Activated CD8-positive, alpha-beta memory T cell treated with anti-CD3 and anti-CD28 coated beads for 4 hours (primary cell): ENCODE measurements at places on chromosomes 4 and X.

DNA sequence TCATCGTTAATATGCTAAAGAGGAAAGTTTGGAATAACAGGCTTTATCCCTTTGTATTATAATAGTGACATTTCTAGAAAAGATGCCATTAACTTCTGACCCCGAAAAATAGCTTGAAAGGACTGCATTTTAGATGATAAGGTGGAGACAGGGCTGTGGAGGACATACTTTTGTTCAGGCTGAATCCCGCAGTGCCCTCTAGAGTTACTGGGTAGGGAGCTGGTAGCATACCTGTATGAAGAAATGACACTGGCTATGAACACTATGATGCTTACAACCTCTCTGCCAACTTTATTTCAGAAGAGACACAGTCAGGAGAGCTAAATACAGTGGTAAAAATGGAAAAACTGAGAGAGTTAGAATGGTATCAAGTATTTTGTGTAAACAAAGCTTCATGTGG, 8.1 kb downstream of the IL1RAPL1 start:
- DNase-seq: no peak

GRCh38 chr4:5365071-5366008, 314.1 kb downstream of the STK32B start:
- no peak for DNase-seq

DNA sequence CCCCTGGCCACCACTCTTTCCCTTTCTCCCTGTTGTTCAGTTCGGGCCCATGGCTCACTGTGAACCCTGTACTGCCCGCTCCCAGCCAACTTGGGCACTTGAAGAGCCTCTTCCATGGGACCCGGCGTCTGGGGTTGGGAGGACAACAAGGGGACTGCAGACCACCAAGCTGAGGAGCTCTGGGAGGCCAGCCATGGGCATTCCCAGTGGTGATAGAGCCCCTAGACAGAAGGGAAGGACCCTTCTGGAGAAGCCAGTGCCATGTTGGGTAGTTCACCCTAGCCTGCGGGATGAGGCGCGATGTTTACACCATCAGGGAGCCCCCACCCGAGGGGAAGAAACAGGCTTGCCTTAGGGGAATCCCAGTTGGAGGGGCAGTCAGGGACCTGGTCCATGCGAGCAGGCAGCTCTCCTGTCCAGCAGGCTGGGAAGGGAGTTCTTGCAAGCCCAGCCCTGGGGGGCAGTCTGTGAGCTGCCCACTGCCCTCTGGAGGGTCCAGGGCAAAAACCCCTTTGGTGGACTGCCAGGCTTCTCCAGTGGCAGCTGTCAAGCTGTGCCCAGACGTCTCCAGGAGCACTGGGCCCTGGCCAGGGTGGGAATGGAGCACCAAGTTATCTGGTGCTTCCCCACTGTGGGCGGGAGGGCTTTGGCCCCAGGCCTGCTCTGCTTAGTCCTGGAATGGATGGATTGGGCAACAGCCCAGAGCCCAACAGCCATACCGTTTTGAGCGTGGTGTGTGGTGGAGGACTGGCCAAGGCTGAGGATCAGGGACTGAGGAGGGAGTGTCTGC, 23.7 kb upstream of the UBA1 start:
- DNase-seq: no peak

DNA sequence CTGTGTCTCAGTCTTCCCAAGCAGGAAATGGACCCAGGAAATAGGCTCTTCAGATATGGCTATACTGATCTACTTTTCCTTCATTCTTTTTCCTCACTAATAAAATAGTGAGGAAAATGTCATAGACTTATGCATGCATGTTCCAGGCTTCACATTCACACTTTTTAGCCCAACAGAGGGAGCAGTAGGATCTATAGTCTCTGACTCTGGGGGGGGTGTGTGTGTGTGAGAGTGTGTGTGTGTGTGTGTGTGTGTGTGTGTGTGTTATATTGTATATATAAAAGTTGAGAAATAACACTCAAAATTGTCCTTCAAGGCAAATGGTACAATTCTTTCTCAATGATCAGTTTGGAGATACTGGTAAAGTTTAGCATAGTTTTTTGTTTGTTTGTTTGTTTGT, 297.2 kb upstream of the GALNT7 start:
- DNase-seq: no peak

GRCh38 chr4:41176340-41176739, 38.0 kb downstream of the APBB2 start:
- no peak for DNase-seq

DNA sequence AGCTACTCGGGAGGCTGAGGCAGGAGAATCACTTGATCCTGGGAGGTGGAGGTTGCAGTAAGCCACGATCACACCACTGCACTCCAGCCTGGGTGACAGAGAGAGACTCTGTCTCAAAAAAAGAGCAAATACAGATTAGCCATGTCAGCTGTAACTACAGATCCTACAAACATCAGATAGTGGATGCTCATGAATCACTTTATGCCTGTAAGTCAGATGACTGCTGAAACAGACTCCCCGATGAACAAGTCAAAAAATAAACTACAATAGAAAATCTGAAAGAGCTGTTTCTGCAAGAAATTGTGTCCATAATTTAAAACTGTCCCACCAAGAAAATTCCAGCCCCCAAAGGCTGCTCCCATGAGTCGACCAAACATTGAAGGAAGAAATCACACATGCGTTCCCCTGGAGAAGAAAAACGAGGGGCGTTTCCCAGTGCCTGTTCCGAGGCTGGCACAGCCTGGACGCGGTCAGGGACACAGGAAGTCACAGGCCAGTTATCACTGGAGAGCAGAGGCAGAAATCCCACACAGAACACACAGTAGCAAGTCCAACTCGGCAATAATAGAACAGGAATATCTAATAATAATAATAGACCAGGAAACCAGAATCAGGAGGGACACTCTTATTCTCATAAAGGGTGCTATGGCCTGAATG, 30.0 kb upstream of the GTPBP6 start:
- no peak for DNase-seq

GRCh38 chrX:104254442-104255115, at the start of gene ESX1:
TSS of gene ESX1 (minus strand) at chrX:104254933. CDS start at chrX:104254849, 84 bp downstream.
- no peak for DNase-seq

- no peak for DNase-seq
Measured at GRCh38 chr4:189147005-189147929, 793.4 kb upstream of the FRG1 start.

DNA sequence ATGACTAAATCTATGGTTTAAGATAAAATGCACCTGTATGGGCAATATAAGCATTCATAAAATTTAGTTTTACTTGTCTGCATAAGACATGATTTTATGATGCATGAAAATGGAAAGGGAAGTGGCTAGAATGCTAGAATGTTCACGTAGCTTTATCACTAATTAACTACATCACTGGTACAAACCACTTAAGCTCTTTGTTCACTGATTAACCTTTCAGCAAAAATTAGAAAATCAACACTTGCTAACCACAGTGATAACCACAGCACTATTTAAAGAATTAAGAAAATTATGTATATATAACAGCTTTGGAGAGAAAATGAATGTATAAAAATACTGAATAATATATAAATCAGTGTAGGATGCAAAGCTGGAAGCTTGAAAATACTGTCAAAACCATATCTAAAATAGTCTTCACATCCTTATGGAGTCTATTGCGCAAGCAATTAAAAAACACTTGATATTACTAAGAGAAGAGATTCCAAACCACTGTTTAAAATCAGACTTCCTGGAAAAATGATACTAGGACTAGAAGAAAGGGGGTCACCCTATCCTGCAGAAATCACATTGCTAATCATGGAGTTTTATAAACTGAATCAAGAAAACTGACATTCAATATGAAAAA, 51.9 kb downstream of the EFHC2 start:
- no peak for DNase-seq

DNA sequence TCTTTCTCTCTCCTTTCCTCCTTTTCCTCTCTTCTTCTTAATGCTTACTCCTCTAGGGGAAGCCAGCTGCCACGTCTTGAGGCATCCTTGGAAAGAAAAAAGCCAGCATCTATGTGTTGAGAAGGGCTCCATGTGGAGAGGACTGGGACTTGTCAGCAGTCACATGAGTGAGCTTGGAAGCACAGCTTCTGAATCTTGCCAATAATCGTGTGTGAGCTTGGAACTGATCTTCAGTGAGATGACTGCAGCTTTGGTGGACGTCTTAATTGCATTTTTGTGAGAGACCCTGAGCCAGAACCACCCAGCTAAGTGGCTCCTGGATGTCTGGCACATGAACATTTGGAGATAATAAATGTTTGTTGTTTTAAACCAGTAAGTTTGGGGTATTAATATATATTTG, 371.7 kb downstream of the SLITRK2 start:
- DNase-seq: no peak

DNA sequence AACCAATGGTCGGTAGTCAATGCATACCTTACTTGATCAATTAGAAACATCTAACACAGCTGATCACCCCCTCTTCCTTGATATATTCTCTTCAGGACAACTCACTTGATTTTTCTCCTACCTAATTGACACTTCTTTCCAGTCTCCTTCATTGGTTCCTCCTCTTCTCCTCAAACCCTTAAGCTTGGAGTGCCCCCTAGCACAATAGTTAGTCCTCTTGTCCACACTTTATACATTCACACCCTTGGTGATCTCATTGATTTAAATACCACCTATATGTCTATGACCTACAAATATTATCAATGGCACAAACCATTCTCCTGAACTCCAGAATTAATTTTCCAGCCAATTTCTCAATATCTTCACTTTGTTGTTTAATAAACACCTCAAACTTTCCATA, 724.0 kb downstream of the ADGRL3 start:
- DNase-seq: no peak

GRCh38 chr4:173046144-173046543, 122.5 kb upstream of the GALNT7 start:
- DNase-seq: no peak

DNA sequence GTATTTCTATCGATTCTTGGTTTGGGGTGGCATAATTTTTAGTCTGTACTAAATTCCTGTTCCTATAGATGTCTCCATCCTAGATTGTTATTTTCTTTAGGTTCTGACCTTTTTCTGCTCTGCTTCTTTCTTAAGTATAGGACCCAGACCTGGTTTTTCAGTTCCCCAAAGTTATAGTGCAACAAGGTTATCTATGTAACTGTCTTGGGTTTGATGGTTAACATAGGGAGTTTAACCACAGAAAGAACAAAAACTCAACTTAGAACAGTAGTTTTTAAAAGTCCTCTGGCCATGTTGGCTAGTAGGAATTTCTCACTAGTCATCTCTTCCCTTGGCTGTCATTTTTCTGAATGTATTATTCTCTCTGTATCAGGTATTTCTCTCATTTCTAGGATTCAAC, 38.8 kb upstream of the MAD2L1 start:
- DNase-seq: no peak

- DNase-seq: no peak
Measured at GRCh38 chr4:129808242-129808641, 712.3 kb downstream of the C4orf33 start.

DNA sequence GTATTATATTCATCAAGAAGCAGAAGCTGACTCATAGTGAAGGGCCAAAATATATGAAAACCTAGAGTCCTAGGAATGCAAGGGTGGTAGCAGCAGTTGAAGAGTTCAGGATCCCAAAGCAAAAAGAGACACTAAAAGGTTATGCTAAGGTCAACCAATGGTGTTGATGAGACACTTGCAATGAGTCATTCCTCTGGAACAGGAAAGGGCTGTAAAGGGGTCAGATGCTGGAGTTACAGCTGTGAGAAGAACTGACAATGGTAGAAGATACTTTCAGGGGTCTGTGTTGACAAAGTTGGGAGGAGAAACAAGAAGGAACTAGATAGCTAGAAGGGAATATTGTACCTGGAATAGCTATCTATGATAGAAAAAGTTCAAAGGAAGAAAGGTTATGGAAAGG, 47.5 kb downstream of the ZGRF1 start:
- DNase-seq: no peak

DNA sequence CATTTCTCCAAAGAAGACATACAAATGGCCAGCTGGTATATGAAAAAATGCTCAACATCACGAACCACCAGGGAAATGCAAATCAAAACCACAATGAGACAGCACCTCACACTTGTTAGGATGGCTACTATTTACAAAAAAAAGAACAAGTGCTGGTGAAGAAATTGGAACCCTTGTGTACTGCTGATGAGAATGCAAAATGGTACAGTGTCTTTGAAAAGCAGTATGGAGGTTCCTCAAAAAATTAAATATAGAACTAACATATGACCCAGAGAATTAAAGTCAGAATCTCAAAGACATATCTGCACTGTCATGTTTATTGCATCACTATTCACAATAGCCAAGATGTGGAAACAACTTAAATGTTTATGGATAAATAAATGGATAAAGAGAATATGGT, 20.9 kb downstream of the PAGE4 start:
- no peak for DNase-seq

DNA sequence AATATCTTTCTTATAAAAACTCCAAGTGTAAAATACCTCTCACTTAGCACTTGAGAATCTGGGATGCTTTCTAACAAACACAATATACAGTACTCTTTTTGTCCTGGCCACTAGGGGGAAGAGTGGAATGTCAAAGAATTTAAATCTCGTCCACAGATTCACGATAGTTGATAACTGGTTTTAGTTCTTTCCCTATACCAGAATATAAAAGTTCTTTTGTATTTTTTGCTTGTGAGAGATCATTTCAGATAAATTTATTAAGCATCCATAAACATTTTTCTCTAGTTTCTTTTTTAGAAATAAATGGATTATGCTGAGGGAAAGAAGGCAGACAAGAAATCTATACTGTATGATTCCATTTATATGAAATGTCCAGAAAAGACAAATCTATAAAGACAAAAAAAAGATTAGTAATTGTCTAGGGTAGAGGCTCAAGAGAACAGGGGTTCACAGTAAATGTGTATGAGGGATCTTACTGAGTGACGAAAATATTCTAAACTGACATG, 50.4 kb downstream of the MGARP start:
- no peak for DNase-seq

DNA sequence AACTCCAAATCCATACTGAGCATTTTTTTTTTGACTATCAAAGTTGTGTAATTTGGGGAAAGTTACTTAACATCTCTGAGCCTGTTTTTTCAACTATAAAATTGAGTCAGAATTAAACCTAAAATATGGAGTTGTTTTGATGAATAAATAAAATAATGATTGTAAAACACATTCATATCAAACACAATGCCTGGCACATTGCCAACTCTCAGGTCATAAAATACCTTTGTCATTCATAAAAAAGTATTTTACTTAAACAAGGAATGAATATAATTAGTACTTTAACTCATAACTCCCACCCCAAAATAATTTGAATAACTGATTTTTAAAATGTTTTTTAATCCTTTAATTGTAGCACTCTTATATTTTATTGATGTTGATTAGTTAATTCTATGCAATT, 3.8 kb upstream of the GPR174 start:
- DNase-seq: no peak
